ENCODE measurements at places on chromosomes 2 and 18. TPM values are rescaled to one million over a fixed set of nuclear protein-coding genes. Genes with fewer than 3 reads are reported as not detected.

The PPP3R1 gene
- total RNA-seq = 28.0 TPM

- no peak for DNase-seq
Measured at GRCh38 chr2:104476563-104476988, 377.3 kb upstream of the POU3F3 start.

The MRO gene
- total RNA-seq = not detected

The SKOR2 gene
- total RNA-seq = not detected
